ENCODE measurements at places on chromosomes 4 and X. TPM values are rescaled to one million over a fixed set of nuclear protein-coding genes. Genes with fewer than 3 reads are reported as not detected.

Gene SMIM31
- total RNA-seq = not detected

Gene SATL1
- not detected for total RNA-seq

Gene PCDH10
- total RNA-seq = 85.6 TPM

Gene GK
- 10.2 TPM for total RNA-seq

Gene C4orf50
- total RNA-seq = not detected

Gene TMEM271
- not detected for total RNA-seq

Gene SLC10A6
- total RNA-seq = 0.20 TPM

Gene CXorf65
- not detected for total RNA-seq

Gene SASH3
- total RNA-seq = not detected

Gene WDR17
- 0.76 TPM for total RNA-seq

Gene KIF4A
- total RNA-seq = 2.2 TPM

Gene ADAMTS3
- 3.8 TPM for total RNA-seq

Gene INTS6L
- total RNA-seq = 3.6 TPM

Gene SLIT2
- total RNA-seq = 15.1 TPM

Gene MTNR1A
- total RNA-seq = not detected

Gene NPY1R
- total RNA-seq = 33.2 TPM

Gene TENM3
- 1.2 TPM for total RNA-seq

Gene GPR119
- not detected for total RNA-seq

Gene CTAG2
- total RNA-seq = not detected

Gene KLKB1
- 0.33 TPM for total RNA-seq

Gene IL15
- total RNA-seq = 7.6 TPM

Gene GAGE12C
- total RNA-seq = not detected

Gene NHSL2
- 2.4 TPM for total RNA-seq

Gene ARSJ
- 48.6 TPM for total RNA-seq

Gene DDIT4L
- total RNA-seq = 5.0 TPM

Gene GPRIN3
- 0.03 TPM for total RNA-seq

Gene GYPB
- not detected for total RNA-seq

Gene ATP1B4
- not detected for total RNA-seq

Gene LEF1
- total RNA-seq = not detected

Gene IGSF1
- 0.07 TPM for total RNA-seq

Gene TBX22
- not detected for total RNA-seq

Gene PNCK
- 3.1 TPM for total RNA-seq

Gene SORBS2
- total RNA-seq = 18.1 TPM

Gene MAGEA11
- total RNA-seq = not detected

Gene NWD2
- not detected for total RNA-seq

Gene CXXC4
- not detected for total RNA-seq

Gene ARHGEF9
- total RNA-seq = 16.1 TPM

Gene MTMR1
- 20.2 TPM for total RNA-seq

Gene SLITRK4
- 2.0 TPM for total RNA-seq

Gene FRMPD4
- 1.7 TPM for total RNA-seq

Gene TMEM144
- 4.9 TPM for total RNA-seq

Gene OGT
- total RNA-seq = 113 TPM

Gene TMEM150C
- total RNA-seq = 0.53 TPM

Gene XK
- total RNA-seq = 0.13 TPM

Gene TMEM35A
- 5.5 TPM for total RNA-seq

Gene SPOCK3
- 0.65 TPM for total RNA-seq

Gene GABRG1
- total RNA-seq = not detected

Gene UGT8
- total RNA-seq = 0.10 TPM

Gene ADGRG4
- total RNA-seq = under 0.01 TPM

Gene SLC16A2
- total RNA-seq = 24.3 TPM
